COR-L47 (cell line): ENCODE measurements at places on chromosomes 5 and 9.

- no peak for DNase-seq
Observed at GRCh38 chr5:102946414-102946813, 173.5 kb downstream of the GIN1 start.

DNA sequence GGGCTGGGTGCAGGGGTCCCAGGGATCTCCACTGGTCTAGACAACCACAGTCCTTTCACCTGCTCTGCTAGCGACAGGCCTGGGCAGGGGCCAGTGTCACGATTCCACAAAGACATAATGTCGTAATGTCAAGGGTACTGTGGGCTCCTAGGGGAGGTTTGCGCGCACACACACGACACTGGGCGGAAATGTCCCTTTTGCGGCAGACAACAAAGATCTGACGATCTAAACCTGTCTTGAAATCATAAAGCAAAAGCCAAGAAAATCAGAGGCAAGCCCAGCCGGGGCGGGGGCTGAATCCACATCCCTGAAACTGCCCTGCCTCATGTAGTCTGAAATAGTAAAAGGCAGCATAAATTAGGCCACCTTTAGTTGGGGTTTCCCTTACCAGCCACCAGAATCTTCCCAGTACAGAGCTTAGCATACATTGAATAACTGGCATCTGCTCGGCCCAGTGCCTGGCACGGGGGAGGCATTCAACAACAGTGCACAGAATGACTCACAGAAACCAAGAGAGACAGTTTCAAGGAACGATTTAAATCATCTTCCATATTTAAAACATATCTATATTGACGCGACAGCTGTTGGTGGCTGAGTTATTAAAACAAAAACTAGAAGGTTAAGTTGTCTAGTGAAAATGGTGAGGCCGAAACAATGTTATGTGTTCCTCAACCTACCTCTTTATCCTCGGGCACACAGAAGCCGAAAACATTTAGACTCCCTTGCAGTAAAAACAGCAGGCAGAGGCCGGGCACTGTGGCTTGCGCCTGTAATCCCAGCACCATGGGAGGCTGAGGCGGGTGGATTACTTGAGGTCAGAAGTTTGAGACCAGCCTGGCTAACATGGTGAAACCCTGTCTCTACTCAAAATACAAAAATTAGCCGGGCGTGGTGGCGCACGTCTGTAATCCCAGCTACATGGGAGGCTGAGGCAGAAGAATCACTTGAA is 151.0 kb downstream of the MYO10 start:
- DNase-seq: no peak

- no peak for DNase-seq
Observed at GRCh38 chr9:133592731-133593409, 16.3 kb downstream of the FAM163B start.

DNA sequence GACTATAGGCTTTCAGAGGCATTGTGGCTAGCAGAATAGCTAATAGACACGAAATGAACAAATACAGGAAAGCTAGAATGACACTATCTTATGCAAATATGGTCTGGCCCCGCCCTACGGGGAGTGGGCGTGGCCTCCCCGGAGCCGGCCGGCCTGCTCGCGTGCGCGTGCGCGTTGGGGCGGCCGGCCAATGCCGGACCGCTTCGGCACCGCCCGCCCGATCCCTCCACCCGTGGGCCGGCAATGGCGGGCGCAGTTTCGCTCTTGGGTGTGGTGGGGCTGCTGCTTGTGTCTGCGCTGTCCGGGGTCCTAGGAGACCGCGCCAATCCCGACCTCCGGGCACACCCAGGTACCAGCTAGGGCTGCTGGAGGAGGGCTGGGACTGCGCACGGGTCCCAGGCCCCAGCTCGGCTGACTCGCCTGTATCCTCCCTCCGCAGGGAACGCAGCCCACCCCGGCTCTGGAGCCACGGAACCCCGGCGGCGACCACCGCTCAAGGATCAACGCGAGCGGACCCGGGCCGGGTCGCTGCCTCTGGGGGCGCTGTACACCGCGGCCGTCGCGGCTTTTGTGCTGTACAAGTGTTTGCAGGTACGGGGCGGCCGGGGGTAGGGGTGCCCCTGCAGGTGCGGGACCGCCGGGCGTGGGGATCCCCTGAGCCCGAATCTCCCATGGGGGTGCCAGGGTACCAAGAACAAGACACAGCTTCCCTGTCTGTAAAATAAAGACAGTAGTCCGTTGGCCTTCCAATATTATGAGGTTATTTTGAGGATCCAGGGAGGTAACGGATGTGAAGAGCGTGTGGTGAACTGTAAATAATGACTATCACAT is at the start of gene CCDC107:
Gene CCDC107, plus strand, starts transcription at position 156 of the 831 bp plus-strand sequence. Its CDS starts 88 bp downstream, at position 244.
- DNase-seq: peak; percentile 81

DNA sequence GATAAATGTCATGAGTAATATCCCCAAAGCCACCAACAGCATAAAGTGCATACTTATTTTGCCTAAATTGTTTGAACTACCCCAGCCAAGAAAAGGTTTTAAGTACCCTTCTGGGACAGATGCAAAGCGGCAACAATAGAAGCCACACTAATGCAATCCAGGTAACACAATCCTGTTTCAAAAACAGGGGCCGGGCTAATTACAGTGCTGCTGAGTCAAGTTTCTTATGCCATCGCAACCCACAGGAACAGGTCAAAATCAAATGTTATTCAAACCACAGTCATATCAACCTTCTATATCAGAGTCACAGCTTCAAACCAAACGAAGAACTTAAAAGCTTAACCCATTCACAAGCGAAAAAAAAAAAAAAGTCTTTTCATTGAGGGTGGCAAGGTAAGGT is 28.3 kb downstream of the EBF1 start:
- DNase-seq: no peak

GRCh38 chr5:67693956-67694809 is 497.6 kb upstream of the CD180 start:
- no peak for DNase-seq

DNA sequence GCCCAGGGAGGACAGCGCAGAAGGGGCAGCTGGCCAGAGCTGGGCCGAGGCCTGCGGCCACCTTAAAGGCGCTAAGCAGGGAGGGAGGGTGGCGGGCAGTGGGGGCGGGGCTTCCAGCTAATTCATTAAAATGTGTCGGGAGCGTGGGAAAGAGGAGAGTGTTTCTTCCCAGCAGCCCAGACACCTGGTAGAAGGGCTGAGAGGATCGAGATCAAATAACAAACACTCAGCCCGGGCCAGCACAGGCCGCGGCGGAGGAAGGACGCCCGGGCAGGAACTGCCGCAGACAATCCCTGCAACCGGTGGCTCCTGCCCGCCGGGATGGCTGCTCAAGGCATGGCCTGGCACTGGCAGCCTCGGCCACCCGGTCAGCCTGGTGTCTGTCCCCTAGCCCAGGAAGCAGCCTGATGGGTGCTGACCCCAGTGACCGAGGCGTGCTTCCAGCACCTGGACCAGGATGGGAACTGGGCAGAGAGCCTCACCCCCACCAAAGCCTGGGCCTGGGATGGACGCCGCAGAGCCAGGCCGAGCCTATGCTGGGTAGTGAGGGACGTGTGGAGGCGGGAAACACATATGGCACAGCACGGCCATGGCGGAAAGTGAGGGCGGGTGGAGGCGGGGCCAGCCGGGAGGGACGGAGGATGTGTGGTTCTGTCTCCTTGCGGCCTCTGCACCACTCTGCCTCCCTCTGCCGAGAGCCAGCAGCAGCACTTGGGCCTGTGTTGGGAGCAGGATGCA is 3.2 kb upstream of the NRARP start:
- DNase-seq: no peak

DNA sequence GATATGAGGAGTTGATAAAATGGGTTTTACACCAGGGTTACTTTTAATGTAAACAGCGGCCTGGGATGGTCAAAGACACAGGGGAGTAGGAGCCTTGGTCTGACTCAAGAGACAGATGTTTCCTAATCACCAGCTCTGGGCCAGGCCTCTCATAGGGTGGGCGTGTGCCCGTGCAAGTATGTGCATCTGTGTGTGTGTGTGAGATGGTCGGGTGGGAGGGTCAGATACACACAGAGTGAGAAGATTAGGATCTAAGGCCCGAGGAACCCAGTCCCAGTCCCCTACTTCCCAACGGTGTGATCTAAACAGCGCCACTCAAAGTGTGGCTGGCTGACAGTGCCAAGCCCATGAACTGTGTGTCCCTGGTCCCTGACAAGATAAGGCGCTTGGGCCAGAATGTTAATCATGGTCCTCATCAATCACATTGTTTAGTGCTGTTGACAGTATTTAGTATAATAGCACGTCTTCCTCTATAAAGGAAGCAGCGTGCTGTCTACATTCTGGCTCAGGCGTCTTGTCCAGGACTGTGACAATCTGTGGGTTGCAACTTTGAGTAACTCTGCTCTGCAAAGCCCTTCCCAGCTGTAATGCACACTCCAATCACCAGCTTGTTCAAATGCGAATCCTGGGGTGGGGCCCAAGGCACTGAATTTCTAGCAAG is 173.7 kb downstream of the DAB2IP start:
- no peak for DNase-seq

DNA sequence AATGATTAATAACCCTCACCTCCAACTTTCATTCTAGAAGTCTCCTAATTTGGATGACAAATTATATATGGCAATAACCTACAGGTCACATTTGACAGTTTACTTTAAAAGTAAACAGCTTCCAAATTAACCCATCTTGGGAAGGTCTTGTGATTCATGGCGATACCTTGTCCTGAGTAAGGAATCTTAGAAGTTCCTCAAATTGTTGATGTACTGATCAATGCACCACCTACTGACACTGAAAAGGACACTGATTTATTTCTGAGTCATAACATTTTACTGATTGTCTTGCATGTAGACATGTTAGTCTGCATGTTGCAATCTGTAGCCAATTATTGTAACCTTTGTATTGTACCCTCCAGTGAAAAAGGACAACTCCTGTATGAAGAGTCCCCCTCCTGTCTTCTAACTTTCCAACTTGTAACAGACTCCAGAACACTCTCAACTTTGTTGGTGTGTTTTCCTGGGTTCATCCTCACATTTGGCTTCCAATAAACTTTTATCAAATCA is 16.0 kb upstream of the SLC22A5 start:
- no peak for DNase-seq

GRCh38 chr5:32276173-32276853 is 36.4 kb downstream of the MTMR12 start:
- DNase-seq: no peak

DNA sequence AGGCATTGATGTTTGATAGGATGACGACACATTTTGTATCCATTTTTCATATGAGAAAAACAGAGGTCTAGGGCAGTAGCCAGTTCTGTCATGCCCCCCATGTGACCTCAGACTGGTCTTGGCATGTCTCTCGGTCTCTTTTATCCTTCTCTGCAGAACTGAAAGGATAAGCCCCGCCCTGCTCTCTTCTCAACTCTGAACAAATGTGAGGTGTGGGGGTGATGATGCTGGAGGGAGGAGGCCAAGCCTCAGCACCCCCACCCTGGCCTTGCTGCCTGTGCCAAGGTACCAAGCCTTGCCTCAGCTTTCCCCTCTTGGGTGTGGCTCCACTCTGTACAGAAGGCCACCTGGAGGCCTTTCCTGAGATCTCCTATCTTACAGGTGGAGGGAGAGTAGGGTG is 19.5 kb upstream of the CRB2 start:
- DNase-seq: no peak

- no peak for DNase-seq
Observed at GRCh38 chr5:81397176-81397575, 3.2 kb upstream of the ACOT12 start.

GRCh38 chr9:115182264-115182663 is 64.3 kb upstream of the TNC start:
- no peak for DNase-seq

DNA sequence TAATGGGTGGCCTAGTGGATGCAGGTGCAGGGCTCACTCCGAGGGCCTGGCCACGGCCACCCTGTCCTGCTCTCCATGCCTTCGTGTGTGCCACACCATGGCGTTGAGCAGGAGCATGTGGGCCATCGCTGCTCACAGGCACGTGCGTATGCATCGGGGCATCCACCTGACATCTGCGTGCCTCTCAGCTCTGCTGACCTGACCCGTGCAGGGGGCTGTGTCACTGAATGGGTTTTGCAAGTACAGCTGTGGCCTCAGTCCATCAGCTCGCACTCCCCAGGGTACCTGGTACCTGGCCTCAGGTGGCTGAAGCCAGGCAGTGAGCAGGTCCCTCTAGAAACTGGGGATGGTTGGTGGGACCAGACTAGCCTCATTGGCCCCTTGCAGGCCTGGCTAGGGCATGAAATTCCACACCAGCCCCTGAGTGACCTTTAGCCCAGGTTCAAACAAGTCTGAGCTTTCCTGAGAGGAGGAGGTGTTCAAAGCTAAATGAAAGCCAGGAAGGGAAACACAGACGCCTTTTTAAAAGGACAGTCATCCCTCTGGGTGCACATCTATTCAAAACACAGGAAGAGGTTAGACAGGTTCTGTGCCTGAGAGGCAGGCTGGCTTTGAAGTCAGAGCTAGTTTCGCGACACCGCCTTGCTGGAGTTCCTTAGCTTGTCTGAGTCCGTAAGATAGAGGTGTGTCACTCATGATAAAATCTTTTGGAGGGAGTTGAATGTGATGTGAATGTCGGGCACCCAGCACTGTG is 74.0 kb downstream of the MACROH2A1 start:
- DNase-seq: no peak

DNA sequence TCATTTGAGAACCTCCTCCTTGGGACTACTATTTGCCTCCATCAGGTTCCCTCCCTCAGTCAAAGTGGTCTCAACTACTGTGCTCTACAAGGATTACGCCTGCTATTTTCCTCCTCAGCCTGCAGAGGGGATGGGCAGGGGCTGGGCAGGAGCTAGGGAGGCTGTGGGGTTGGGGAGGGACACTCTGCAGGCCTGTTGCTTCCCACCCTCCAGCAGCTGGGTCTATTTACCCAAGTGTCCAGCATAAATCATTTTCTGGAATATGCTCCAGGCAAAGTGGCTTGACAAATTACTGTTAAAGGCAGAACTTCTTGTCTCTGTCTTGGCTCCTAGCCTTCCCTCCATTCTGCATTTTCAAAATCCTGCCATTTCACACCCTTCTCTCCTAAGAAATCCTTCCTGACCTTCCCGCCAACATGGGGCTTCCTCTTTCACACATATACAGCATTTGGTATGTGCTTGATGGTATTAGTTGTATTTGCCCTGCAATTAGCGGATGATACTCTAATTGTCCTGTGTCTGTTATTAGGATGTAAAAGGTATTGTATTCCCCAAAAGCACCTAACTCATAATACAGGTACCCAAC is 106.7 kb downstream of the EFNA5 start:
- no peak for DNase-seq

DNA sequence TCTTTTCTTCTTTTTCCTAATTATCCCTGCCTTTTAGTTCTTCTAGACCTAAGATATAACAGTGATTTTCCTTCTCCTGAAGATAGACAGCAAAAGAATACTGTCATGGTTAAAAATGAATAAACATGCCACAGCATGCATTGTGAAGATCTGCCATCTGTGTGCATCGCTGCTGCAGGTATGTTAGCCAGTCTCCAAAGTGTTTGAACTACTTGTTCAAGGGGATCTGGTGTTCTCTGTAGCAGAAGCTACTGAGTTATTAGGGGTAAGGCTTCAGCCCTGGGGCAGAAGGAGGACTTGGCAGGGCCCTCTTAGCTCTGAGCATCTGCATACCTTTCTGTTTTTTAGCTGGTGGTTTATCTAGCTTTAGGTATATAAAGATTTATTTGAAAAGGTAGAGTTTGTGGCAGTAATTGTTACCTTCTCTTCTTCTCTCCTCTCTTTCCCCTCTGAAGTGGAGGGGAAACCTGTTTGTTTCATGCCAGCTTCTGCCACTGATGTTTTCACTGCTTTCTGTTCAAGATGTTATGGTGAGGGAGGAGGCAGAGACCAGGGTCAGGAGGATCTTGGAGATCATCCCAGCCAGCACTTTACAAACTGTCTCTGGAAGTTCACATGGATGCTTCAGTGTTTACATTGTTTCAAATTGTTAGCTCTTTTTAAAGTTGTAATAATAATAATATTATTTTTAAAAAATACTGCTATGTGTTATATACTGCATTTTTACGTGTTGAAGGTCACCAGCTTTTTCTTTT is 25.2 kb downstream of the GALNT10 start:
- DNase-seq: no peak
